ENCODE measurements at places on chromosomes 11 and 22.

- DNase-seq: peak; percentile 70
- H3K27me3 ChIP-seq: no peaks in the 10 kb centered on the region
- no peak overlapping the region for H3K4me3 ChIP-seq
- H3K4me1 ChIP-seq: peaks cover 57% of the 10 kb centered on the region
- H3K27ac ChIP-seq: peak overlapping the region; percentile 79
- H3K36me3 ChIP-seq: peaks cover 1% of the 10 kb centered on the region
Observed at GRCh38 chr11:85827748-85828639, 17.1 kb upstream of the SYTL2 start.

GRCh38 chr22:41995211-41995610 lies 3.4 kb upstream of the WBP2NL start:
- no peak overlapping the region for H3K4me3 ChIP-seq
- DNase-seq: no peak
- H3K4me1 ChIP-seq: peaks cover 21% of the 10 kb centered on the region
- no peak overlapping the region for H3K27ac ChIP-seq
- peaks cover 2% of the 10 kb centered on the region for H3K27me3 ChIP-seq

- H3K27ac ChIP-seq: peak overlapping the region; percentile 28
- peaks cover 15% of the 10 kb centered on the region for H3K27me3 ChIP-seq
- DNase-seq: peak; percentile 94
- H3K4me3 ChIP-seq: no peak overlapping the region
- peaks cover 37% of the 10 kb centered on the region for H3K4me1 ChIP-seq
Observed at GRCh38 chr11:45843158-45843924, 3.9 kb upstream of the CRY2 start.

DNA sequence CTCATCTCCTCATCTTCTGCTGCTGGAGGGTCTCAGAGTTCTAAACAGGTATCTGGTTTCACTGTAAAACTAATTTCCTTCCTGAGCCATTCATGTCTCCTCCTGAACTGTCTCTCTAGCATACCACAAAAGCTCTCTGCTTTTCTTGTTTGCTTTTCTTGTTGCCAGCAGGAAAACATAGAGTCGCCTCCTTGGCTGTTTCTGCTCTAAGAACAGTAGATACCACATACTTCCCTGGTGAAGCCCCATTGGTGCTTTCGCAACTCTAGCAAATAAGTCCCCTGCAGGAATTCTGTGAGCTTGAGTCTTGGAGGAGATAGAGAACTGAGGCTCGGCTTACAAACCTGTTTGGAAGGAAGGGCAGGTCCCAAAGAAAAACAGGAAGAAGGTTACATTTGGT lies 7.0 kb downstream of the DIXDC1 start:
- H3K27me3 ChIP-seq: no peaks in the 10 kb centered on the region
- peak overlapping the region; percentile 22 for H3K27ac ChIP-seq
- no peaks in the 10 kb centered on the region for H3K36me3 ChIP-seq
- DNase-seq: no peak
- no peak overlapping the region for H3K4me3 ChIP-seq

GRCh38 chr11:19691815-19692500 lies 20.7 kb upstream of the NAV2 start:
- no peaks in the 10 kb centered on the region for H3K36me3 ChIP-seq
- no peaks in the 10 kb centered on the region for H3K4me1 ChIP-seq
- H3K4me3 ChIP-seq: no peak overlapping the region
- DNase-seq: no peak
- H3K27ac ChIP-seq: no peak overlapping the region
- H3K27me3 ChIP-seq: peaks cover 3% of the 10 kb centered on the region

- peaks cover 14% of the 10 kb centered on the region for H3K36me3 ChIP-seq
Observed at GRCh38 chr11:3906166-3906565, 50.7 kb downstream of the STIM1 start.

DNA sequence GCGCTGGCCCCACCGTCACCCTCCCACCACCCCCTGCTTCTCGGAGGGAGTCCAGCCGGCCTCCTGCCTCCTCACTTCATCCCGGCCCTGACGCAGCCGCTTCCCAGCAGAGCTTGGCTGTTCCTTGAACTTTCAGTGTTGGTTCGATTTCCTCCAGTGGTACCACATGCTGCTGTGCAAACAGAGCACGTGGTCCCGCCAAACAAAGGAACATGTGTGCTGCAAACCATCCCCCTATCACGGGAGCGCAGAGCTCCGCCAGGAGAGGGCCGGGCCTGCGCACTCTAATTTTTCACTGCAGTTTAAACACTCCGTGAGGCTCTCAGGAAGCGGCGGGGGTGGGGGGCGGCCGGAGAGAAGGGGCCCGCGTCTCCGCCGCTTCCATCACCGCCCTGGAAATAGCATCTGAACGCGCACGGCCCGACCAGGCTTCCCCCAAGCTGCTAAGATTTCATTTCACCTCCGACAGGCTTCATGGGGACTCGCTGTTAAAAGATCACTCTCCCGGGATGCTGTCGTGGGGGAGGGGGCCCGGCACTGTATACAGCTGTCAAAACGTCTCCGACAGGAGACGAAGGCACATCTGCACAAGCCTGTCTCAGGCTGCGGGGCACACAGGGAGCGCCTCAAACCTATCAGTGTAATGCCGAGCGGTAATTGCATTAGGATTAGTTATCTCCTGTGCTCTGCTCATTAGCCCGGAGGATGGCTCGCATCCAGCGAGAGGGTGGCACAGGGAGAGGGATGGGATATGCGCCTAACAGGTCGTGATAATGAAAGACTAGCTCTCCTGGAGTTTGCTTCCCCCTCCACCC lies 269.9 kb upstream of the SORL1-AS1 start:
- DNase-seq: no peak
- H3K27me3 ChIP-seq: peaks cover 45% of the 10 kb centered on the region
- no peak overlapping the region for H3K27ac ChIP-seq
- no peaks in the 10 kb centered on the region for H3K36me3 ChIP-seq
- H3K4me1 ChIP-seq: no peaks in the 10 kb centered on the region
- H3K4me3 ChIP-seq: no peak overlapping the region

GRCh38 chr22:31089160-31090100 lies 8.3 kb downstream of the SMTN start:
- H3K27ac ChIP-seq: peak overlapping the region; percentile 64
- peaks cover 2% of the 10 kb centered on the region for H3K36me3 ChIP-seq
- H3K4me1 ChIP-seq: peaks cover under 1% of the 10 kb centered on the region
- no peak overlapping the region for H3K4me3 ChIP-seq
- peak; percentile 28 for DNase-seq

- H3K27ac ChIP-seq: no peak overlapping the region
- DNase-seq: no peak
- no peaks in the 10 kb centered on the region for H3K36me3 ChIP-seq
- H3K27me3 ChIP-seq: no peaks in the 10 kb centered on the region
- H3K4me1 ChIP-seq: no peaks in the 10 kb centered on the region
- H3K4me3 ChIP-seq: no peak overlapping the region
Observed at GRCh38 chr11:104122011-104122635, 41.8 kb downstream of the PDGFD start.

- H3K4me1 ChIP-seq: no peaks in the 10 kb centered on the region
- no peak overlapping the region for H3K4me3 ChIP-seq
- no peak overlapping the region for H3K27ac ChIP-seq
Observed at GRCh38 chr22:32617271-32617670, 142.7 kb downstream of the FBXO7 start.

- no peak overlapping the region for H3K4me3 ChIP-seq
- peaks cover 82% of the 10 kb centered on the region for H3K36me3 ChIP-seq
- H3K27me3 ChIP-seq: no peaks in the 10 kb centered on the region
- peaks cover 72% of the 10 kb centered on the region for H3K4me1 ChIP-seq
- H3K27ac ChIP-seq: no peak overlapping the region
- no peak for DNase-seq
Observed at GRCh38 chr22:23709107-23709506, 18.3 kb downstream of the RGL4 start.

DNA sequence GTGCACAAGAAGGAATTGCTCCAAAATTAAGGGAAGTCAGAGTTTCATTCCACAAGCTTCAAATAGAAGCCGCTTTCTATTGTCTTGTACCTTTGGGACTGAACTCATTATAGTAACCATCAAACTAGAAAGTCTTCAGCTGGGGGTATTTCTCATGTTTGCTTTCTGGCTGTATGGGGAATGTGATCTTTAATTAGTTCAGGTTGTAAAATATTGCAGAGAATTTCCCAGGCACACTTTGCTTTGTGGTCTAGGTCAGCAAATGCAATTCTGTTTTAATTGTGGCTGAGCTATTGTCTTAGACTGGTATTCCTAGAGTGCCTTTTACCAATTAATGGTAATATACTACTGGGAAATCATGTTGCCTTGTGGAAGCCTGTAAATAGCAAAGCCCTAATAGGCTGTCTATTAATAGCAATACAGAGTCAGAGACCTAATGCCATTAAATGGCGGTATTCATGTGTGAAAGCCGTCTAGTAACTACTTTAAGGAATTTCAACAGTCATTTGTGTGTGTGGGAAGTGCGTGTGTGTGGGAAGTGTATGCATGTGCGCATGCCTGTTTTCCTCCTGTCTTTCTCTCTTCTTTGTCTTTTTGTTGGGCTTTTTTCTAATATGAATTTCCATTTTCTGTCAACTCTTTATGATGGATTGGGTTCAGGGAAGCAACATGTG lies 276.6 kb downstream of the FAT3 start:
- H3K4me3 ChIP-seq: no peak overlapping the region
- H3K27ac ChIP-seq: no peak overlapping the region
- no peaks in the 10 kb centered on the region for H3K27me3 ChIP-seq
- H3K36me3 ChIP-seq: no peaks in the 10 kb centered on the region
- H3K4me1 ChIP-seq: no peaks in the 10 kb centered on the region

- no peak overlapping the region for H3K4me3 ChIP-seq
- peaks cover 64% of the 10 kb centered on the region for H3K4me1 ChIP-seq
- H3K27ac ChIP-seq: peak overlapping the region; percentile 57
Observed at GRCh38 chr11:46336563-46337180, 10.6 kb upstream of the DGKZ start.

DNA sequence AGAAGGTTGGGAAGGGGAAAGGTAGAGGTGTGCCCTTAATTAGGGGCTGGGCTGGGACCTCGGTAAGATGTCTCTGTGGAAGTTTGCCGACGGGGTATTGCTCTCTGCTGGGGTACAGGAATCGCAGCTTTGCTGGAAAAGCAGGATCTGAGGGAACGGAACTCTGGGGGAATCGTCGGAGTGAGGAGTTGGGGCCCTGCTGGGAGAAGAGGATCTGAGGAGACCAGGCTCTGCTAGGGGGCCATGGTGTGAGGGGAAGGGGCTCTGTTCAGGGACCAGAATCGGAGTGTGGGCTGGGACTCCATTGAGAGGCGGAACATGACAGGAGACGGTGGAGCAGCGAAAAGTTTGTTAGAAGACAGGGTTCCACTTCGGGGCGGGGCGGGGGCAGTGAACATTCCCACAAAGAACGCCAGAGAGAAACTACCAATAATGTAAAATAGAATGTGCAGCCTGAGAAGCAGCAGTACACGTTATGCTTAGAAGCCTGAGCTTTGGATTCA lies 456 bp downstream of the AAMDC start:
- DNase-seq: peak; percentile 13
- H3K4me1 ChIP-seq: peaks cover 26% of the 10 kb centered on the region
- no peaks in the 10 kb centered on the region for H3K27me3 ChIP-seq
- H3K4me3 ChIP-seq: peak overlapping the region; percentile 98
- H3K36me3 ChIP-seq: peaks cover 7% of the 10 kb centered on the region

Measured in activated CD4-positive, alpha-beta T cell treated with anti-CD3 and anti-CD28 coated beads, Interleukin-2, amount 10 ng/mL, durations not matched to agents 7 days and 5 days (primary cell).